ENCODE measurements at places on chromosomes 2 and 18. TPM values are rescaled to one million over a fixed set of nuclear protein-coding genes. Genes with fewer than 3 reads are reported as not detected.

The KLHL14 gene
- total RNA-seq: not detected

The DSG1 gene
- total RNA-seq: 1,743 TPM

The FSHR gene
- not detected for total RNA-seq

The TSPYL6 gene
- not detected for total RNA-seq

The LCT gene
- not detected for total RNA-seq

The RUFY4 gene
- total RNA-seq: not detected

The FOXD4L1 gene
- 0.19 TPM for total RNA-seq

The METTL8 gene
- total RNA-seq: 42.5 TPM

The RHBDD1 gene
- total RNA-seq: 19.5 TPM

The DNMT3A gene
- total RNA-seq: 6.9 TPM

The MYO5B gene
- total RNA-seq: 40.7 TPM

- DNase-seq: no peak
Measured at GRCh38 chr2:231394211-231395141, 1.0 kb upstream of the B3GNT7 start.

- DNase-seq: no peak
Measured at GRCh38 chr2:113282747-113283533, 4.2 kb upstream of the PAX8 start.

GRCh38 chr18:24629921-24630320 is 169.5 kb downstream of the HRH4 start:
- DNase-seq: no peak

DNA sequence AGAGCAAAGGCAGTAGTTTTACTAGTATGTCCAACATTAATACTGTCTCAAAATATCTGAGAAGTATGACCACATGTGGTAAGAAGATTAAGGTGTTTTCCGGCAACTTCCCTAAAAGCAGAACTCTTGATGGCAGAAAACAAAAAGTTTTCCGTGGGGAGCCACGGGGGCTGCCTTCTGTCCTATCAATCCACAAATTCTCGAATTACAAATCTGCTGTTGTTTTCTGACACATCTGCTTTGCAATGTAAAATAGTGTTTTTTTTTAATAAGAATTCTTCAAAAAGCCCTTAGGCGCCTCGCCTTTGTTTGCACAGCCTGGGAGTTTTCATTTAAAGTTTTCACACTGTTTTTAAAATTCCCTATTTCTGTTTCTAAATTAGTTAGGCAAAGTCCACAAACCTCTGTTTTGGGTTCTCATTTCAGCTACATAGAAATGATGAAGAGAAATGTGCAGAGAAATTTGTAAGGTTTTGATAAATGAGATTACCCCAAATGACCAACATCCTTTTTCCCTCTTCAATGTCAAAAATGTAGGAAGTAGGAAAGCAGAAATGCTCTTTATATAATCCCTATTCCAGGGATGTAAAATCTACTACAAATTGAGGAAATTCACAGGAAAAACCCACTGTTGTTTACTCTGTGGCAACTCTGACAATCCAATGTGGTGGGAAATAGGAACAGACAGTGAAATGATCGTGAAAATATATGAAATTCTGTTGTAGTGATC is 385.8 kb downstream of the ZEB2 start:
- DNase-seq: no peak

DNA sequence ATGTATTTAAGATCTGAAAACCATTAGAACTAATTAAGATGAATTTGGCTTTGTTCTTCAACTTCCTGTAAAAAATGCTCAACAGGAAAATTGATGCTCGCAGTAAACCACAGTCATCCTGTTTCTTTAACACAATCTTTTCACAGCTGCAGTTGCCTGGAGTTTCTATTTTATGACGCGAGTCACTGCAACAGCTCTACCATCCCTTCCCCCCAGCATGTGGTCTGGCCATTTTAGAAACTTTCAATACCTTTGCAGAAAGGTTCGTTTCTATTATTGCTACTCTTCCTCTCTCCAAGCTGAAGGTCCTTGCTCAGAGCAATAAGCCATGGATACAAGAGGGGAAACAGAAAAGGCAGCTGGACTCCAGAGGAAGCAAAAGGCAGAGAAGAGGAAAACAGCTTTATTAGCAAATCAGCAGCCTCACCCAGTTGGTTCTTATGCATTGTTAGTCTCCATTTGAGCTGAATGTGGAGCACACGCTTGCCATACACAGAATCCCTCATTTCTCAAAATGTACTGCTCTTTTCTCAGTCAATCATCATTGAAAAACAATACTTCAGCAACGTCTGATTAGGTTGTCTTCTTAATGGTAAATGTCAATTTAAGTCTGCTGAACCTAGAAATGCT is 3.9 kb downstream of the WIPF1 start:
- no peak for DNase-seq

DNA sequence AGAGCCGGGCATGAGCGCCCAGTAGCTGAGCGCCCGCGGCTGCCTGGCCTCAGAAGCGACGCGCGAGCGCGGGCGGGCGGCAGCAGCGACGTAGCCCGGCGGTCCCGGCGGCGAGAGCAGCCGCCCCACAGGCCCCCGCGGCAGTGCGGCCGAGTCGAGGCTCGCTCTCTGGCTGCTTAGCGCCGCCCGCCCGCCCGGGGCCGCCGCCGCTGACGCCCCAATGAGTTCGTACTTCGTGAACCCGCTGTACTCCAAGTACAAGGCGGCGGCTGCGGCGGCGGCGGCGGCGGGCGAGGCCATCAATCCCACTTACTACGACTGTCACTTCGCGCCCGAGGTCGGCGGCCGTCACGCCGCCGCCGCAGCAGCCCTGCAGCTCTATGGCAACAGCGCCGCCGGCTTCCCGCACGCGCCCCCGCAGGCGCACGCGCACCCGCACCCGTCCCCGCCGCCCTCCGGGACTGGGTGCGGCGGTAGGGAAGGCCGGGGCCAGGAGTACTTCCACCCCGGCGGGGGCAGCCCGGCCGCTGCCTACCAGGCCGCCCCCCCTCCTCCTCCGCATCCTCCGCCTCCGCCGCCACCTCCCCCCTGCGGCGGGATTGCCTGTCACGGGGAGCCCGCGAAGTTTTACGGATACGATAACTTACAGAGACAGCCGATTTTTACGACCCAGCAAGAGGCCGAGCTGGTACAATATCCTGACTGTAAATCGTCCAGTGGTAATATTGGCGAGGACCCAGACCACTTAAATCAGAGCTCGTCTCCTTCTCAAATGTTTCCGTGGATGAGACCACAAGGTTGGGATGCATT is 847 bp downstream of the HOXD8 start:
- no peak for DNase-seq

DNA sequence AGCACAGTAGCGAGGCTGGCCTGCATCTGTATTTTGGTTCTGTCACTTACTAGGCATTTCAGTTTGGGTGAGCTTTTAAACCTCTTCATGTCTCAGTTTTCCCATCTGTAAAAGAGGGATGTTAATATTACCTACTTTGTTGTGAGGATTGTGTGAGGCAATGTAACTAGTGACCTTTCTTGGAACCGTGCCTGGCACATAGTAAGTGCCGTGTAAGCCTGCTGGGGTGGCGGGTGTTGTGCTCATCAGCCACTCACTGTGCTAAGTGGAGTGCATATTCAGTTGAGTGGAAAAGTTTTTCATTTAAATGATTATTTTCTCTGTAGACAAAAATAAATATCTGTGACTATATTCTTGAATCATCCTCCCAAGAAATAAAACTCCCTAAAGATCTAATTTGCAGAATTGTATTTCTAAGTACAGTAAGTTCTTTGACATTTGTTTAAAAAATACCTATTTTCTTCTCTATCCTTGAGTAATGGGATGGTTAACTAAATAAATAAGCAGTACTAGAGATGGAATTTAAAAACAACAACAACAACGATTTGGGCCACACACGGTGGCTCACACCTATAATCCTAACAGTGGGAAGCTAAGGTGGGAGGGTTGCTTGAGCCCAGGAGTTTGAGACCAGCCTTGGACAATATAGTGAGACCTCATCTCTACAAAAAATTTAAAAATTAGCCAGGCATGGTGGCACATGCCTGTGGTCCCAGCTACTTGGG is 56.7 kb downstream of the MALT1 start:
- DNase-seq: no peak

- no peak for DNase-seq
Measured at GRCh38 chr2:38214209-38214717, 138.3 kb upstream of the CYP1B1 start.

- DNase-seq: no peak
Measured at GRCh38 chr2:47422560-47422959, 19.6 kb downstream of the MSH2 start.

- DNase-seq: no peak
Measured at GRCh38 chr18:48673456-48673852, 134.6 kb downstream of the CTIF start.

DNA sequence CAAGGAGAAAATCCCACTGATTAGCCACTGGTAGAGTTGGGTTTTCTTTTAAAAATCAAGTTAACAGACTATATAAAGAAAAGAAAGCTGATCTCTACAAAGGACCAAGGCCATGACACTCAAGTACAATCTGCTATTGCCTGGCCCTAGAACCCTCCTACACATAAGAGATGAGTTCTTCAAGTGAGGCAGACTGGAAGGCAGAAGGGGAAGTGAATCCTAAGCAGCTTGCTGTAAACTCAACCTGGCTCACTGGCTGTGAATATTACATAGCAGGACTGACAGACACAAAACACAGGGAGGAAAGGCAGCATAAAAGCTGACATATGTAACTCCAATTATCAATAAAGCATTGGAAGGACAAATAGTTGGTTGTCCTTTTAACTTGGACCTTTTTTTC is 65.4 kb downstream of the TRIP12 start:
- DNase-seq: no peak

GRCh38 chr2:219598308-219599078 is 836 bp downstream of the STK11IP start:
- no peak for DNase-seq

GRCh38 chr2:139940686-139941085 is 1160.5 kb upstream of the NXPH2 start:
- DNase-seq: no peak

DNA sequence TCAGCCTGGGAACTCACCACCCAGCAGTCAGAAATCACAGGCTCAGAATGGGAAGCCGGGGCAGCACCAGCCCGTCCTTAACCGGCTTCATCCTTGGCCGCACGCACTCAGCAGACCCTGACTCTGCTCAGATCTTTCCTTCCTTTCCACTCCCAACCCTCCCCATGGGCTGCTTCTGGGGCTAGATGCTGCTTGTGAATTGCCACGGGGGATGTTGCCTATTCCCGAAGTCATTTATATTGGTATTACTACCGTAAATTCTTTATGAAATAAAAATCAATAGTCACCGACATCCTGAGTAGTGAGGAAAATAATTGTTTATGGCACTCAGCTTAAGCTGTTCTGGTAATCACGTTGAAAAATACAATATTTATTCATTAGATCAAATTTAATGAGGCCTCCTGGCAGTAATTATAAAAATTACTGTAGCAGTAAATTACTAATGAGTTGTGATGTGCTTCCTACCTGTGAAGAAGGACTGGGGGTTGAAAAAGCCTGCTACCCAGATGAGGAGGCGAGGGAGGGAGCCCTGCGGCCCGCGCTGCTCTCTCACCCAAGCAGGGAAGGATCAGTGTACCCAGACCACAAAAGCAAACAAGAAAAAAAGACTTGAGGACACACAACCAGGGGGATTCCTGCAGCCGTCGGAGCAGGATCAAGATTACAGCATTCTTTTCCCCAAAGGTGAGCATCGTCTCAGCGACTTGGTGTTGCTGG is 31.5 kb downstream of the CDCA7 start:
- no peak for DNase-seq

GRCh38 chr2:102282678-102283091 is 28.7 kb upstream of the IL1RL1 start:
- no peak for DNase-seq

DNA sequence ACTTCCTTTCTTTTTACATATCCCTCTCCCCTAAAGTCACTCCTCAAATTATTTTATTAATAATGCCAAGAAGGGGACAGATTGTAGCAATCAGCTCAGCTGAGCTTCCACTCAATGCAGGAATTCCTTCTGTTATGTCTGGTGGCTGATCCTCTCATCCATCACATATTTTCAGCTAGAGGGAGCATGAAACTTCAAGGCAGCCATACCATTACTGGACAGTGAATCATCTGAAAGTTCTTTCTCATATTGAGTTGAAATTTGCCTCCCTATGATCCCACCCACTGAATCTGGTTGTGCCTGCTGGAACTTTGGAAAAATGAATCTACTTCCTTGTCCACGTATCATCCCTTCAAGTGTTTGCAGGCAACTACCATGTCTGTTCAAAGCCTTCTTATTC is 11.2 kb downstream of the ZNF385B start:
- no peak for DNase-seq

- no peak for DNase-seq
Measured at GRCh38 chr2:71639735-71640134, 186.4 kb downstream of the DYSF start.

GRCh38 chr18:55523001-55523400 is 65.0 kb downstream of the TCF4 start:
- no peak for DNase-seq

DNA sequence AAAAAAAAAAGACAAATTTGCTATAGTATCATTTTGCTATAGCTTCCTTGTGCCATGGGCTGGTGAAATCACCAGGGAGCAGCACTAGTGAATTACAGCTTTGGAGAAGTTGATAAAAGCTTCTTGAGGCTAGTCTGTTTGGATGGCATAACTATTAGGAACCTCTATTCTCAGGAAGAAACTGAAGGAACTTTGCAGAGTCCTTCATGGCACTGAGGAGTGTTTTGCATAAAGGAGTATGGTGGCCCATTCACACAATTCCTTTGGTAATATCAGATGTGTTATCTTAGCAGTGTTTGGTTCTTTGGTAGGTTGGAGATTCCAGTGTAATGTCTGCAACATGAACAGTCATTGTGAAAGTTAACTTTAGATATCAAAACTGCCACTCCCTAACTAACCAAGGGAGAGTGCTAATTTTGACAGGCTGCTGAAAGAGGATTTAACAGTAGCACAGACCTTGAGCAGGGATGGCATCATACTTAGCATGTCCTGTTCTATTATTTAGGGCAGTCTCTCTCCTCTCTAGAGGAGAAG is 76.6 kb upstream of the ZFP36L2 start:
- DNase-seq: no peak

DNA sequence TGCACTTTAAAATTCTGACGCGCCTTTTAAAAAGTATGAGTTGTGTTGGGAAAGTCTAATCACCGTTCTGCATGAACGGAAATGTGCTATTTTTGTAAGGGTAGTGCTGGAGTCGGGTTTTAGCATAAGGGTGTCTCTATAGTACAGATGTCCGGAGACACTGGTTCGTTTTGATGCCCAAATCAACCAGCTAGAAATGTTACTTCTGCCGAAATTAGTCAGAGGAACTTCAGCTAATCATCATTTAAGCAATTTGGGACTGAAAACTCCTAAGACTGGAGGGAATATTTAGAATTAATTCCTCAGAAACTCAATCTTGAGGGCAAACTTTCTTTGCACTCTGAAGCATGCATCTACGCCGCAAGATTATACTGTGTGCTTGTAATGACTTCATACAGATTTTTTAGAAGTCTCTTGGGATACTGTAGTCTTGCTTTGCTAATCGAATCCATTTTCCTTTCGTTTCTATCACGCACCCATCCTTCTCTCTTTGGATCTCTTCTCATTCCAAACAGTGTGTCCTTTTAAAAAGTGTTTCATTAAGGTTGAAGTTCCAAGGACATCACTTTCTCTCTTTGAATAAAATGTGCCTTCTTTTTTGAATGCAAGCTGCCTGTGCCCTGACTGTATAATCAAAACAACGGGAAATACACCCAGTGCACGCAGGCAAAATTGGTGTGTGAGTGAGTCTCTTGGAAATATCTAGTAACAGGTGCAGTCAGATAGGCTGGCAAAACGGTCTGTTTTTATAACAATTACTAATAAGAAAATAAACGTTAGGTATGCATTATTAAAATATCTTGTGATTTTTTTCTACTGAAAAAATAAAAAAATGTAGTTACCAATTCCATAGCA is 270.9 kb upstream of the TCF4 start:
- no peak for DNase-seq
